Muscle of leg (tissue), 16 donors: ENCODE measurements at places on chromosomes 1 and 21. TPM values are rescaled to one million over a fixed set of nuclear protein-coding genes. Genes with fewer than 3 reads are reported as not detected.

Gene IL19
- not detected for total RNA-seq

- no peaks in the 10 kb centered on the region for H3K27me3 ChIP-seq
- no peaks in the 10 kb centered on the region for H3K36me3 ChIP-seq
- H3K27ac ChIP-seq = no peak overlapping the region
- DNase-seq = peak; percentile 65
Observed at GRCh38 chr1:83970114-83970513, 28.8 kb downstream of the TTLL7 start.

Gene S100A3
- 0.31 TPM for total RNA-seq

- no peak overlapping the region for H3K27ac ChIP-seq
- no peak overlapping the region for H3K4me3 ChIP-seq
- no peaks in the 10 kb centered on the region for H3K27me3 ChIP-seq
- H3K4me1 ChIP-seq = peaks cover 13% of the 10 kb centered on the region
- peak; percentile 64 for DNase-seq
Observed at GRCh38 chr21:32515874-32516273, 69.4 kb downstream of the TCP10L start.

- no peaks in the 10 kb centered on the region for H3K36me3 ChIP-seq
- no peak for DNase-seq
- H3K4me3 ChIP-seq = no peak overlapping the region
- no peaks in the 10 kb centered on the region for H3K27me3 ChIP-seq
Observed at GRCh38 chr1:221768444-221769066, 26.7 kb upstream of the DUSP10 start.

DNA sequence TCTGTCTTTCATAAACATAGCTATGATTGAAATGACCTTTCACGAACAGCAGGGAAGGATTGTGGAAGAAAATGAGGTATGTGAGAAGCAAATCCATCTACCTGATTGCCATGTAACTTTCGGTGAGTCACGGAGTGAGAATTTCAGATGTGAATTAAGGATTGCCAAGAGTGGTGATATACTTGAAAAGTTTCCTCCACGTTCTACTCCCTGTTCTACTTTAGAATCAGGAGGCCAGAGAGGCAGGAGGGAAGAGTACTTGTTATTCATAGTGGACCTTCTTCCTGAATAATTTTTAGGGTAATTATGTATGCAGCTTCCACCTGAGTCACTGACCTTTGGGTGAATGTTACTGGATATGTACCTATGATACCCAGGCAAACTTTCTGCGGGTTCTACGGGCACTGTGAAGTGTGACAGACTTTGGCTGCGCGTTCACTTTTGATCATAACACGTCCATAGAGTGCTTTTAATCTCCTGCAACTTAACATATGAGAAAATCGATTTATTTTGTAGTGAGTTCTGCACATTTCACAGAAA is 2.6 kb upstream of the KCNE1 start:
- H3K4me1 ChIP-seq = peaks cover 11% of the 10 kb centered on the region
- no peak overlapping the region for H3K27ac ChIP-seq
- H3K36me3 ChIP-seq = peaks cover 20% of the 10 kb centered on the region
- no peak overlapping the region for H3K4me3 ChIP-seq
- no peaks in the 10 kb centered on the region for H3K27me3 ChIP-seq
- DNase-seq = no peak

DNA sequence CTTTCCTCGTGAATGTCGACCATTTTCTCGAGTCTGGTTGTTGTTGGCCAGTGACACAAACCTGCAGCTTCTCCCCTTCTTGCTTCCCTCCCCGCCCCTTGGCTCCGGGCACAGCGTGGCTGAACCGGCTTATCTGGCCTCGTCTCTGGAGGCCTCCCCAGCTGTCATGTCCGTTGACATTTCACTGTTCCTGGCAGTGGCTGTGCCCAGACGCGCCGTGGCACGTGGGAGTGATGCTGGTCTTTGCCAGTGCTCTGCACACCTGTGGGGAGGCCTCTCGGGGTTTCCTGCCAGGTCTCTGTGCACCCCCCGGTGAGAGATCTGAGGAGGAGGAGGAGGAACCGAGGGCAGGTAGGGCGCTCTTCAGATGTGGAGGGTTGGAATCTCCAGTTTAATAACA is 23.7 kb downstream of the SKI start:
- peaks cover 19% of the 10 kb centered on the region for H3K36me3 ChIP-seq
- DNase-seq = peak; percentile 77
- H3K4me3 ChIP-seq = no peak overlapping the region
- H3K27ac ChIP-seq = peak overlapping the region; percentile 51

Gene MANEAL
- total RNA-seq = 2.7 TPM

Gene FAM72A
- total RNA-seq = 3.3 TPM

- DNase-seq = no peak
- no peak overlapping the region for H3K27ac ChIP-seq
- no peaks in the 10 kb centered on the region for H3K36me3 ChIP-seq
- H3K4me1 ChIP-seq = no peaks in the 10 kb centered on the region
- no peaks in the 10 kb centered on the region for H3K27me3 ChIP-seq
Observed at GRCh38 chr1:241470361-241470760, 49.2 kb downstream of the FH start.

Gene PROK1
- total RNA-seq = not detected

- H3K4me1 ChIP-seq = peaks cover 2% of the 10 kb centered on the region
- H3K4me3 ChIP-seq = no peak overlapping the region
- no peaks in the 10 kb centered on the region for H3K36me3 ChIP-seq
- no peak for DNase-seq
Observed at GRCh38 chr1:11311816-11312755, 39.1 kb downstream of the UBIAD1 start.

Gene CLCA2
- not detected for total RNA-seq

DNA sequence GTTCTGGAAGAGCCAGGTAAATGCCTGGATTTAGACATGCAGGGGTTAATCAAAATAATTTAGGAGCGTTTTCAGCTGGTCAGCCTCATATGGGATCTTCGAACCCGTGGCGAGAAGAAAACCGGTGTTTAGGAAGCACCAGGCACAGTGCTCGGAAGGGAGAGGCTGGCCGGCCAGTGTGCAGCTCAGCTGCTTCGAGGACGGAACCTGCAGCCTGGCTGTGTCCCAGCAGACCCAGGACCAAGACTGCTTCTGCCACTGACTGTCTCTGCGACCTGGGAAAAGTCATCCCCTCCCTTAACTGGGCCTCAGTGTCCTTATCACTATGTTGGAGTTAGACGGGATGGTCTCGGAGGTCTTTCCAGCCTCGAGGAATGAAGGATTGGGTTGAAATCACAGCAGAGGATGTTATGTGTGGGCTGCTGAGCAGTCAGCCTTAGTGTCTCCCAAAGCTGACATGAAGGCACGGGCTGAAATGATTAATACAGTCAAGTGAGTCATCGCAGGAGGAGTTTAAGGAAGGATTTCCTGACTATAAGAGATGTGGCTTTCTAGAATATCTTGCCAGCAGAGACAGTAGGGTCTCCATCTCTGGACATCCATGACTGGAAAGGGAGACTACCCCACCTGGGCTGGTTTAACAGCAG is 20.8 kb downstream of the PPFIA4 start:
- H3K27ac ChIP-seq = no peak overlapping the region
- H3K27me3 ChIP-seq = peaks cover 24% of the 10 kb centered on the region
- H3K36me3 ChIP-seq = peaks cover 39% of the 10 kb centered on the region
- H3K4me1 ChIP-seq = peaks cover 51% of the 10 kb centered on the region
- DNase-seq = peak; percentile 56
- no peak overlapping the region for H3K4me3 ChIP-seq

GRCh38 chr1:189151361-189151760 is 1326.3 kb downstream of the BRINP3 start:
- no peaks in the 10 kb centered on the region for H3K36me3 ChIP-seq
- H3K4me1 ChIP-seq = no peaks in the 10 kb centered on the region
- no peak overlapping the region for H3K27ac ChIP-seq
- H3K27me3 ChIP-seq = no peaks in the 10 kb centered on the region
- no peak overlapping the region for H3K4me3 ChIP-seq

- H3K4me1 ChIP-seq = peaks cover 93% of the 10 kb centered on the region
- H3K36me3 ChIP-seq = peaks cover 33% of the 10 kb centered on the region
Observed at GRCh38 chr1:24102961-24103360, 9.0 kb downstream of the MYOM3 start.

DNA sequence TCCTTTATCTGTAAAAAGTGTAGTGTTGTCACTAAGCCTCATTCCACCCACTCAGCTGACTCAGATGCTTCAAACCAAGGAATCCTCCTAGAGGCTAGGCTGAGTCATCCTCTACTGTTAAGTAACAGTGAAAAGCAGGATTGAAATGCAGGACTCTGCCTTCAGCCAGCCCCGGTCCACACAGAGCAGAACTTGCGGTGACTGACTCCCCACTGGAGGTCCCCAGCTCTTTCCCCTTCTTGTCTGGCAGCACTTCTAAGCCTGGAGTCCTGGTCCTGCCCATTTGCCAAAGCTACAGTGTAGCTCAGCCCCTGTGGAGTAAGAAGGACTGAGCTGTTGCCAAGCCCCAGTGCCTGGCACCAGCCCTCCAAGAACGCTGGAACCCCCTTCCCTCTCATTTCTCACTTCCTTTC is 1.7 kb downstream of the RAB7B start:
- DNase-seq = no peak
- H3K27me3 ChIP-seq = no peaks in the 10 kb centered on the region
- no peak overlapping the region for H3K4me3 ChIP-seq

- no peaks in the 10 kb centered on the region for H3K36me3 ChIP-seq
- H3K4me1 ChIP-seq = no peaks in the 10 kb centered on the region
- no peak overlapping the region for H3K4me3 ChIP-seq
- peak; percentile 75 for DNase-seq
Observed at GRCh38 chr1:110746644-110747259, 72.0 kb upstream of the KCNA3 start.

Gene RAB25
- not detected for total RNA-seq

DNA sequence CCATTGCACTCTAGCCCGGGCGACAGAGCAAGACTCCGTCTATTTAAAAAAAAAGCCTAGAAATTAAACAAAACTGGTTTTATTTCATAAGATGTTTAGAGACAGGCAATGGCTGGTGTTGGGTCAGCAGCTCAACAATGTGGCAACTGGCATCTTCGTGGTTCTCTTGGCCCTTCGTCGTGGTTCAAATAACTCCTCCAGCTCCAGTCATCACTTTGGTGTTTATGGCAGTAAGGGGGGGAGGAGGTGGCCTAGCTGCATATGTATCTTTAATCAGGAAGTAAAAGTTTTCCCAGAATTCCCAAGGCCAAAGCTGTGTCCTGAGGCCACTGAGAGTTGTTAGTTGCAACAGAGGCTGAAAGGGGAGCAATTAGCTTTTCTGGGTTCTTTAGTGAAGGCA is 13.0 kb upstream of the LTN1 start:
- H3K27ac ChIP-seq = no peak overlapping the region
- no peaks in the 10 kb centered on the region for H3K27me3 ChIP-seq
- H3K4me3 ChIP-seq = no peak overlapping the region
- peaks cover 6% of the 10 kb centered on the region for H3K36me3 ChIP-seq
- H3K4me1 ChIP-seq = peaks cover 5% of the 10 kb centered on the region
- DNase-seq = no peak

- no peak overlapping the region for H3K4me3 ChIP-seq
- no peak for DNase-seq
- H3K4me1 ChIP-seq = peaks cover 12% of the 10 kb centered on the region
- no peaks in the 10 kb centered on the region for H3K36me3 ChIP-seq
- no peaks in the 10 kb centered on the region for H3K27me3 ChIP-seq
Observed at GRCh38 chr1:114040273-114041015, 61.2 kb downstream of the OLFML3 start.

Gene PWP2
- 2.4 TPM for total RNA-seq
